Kasumi-1 (cell line): ENCODE measurements at places on chromosomes 11 and 22.

DNA sequence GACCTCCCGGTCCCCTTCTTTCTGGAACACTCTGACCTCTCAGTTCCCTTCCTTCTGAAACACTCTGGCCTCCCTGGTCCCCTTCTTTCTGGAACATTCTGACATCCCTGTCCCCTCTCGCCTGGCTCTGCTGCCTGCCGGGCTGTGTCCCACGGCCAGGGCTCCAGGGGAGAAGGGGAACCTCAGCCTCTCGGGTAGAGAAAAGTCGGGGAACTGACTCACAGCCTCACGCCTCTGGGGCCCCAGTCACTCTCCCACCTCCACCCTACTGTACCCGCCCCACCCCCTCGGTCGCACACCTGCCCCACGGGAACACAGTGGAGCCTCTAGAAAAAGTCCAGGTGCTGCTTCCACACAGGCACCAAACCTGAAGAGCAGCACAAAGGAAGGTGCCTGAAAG is 93.3 kb downstream of the BRD1 start:
- DNase-seq: no peak

GRCh38 chr11:18730020-18730419 is 4.0 kb upstream of the IGSF22 start:
- DNase-seq: no peak

GRCh38 chr11:46649180-46649738 is 31.9 kb downstream of the ATG13 start:
- DNase-seq: no peak

DNA sequence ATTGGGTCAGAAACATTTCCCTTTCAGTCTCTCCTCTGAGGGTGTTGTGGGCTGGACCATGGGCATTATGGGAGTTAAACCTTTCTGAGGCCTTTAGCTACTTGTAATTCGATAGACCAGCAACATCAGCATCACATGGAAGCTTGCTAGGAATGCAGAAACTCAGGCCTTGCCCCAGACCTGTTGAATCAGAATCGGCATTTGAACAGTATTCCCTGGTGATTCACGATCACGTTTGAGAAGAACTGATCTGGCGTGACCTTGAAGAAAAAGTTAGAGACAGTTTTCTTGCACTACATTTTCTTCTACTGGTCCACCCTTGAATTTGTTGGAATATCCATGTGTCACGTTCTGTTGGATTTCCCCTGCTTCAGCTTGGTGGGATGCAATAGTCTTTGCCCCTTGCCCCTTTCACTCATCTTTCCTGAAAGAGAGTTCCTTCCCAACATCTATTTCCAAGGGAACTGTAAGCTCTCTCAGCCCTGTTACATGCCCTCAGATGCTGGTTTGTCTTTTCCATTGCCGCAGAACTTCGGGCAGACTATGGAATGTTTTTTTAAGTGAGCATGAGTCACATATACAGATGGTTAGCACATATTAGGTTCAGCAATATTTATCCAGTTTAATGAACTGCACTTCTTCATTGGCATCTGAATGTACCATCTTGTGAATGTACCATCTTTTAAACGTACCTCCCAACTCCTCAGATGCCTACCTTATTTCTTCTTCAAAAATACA is 23.9 kb downstream of the EHF start:
- DNase-seq: no peak

GRCh38 chr11:74681686-74682651 is 49.3 kb downstream of the CHRDL2 start:
- DNase-seq: no peak

DNA sequence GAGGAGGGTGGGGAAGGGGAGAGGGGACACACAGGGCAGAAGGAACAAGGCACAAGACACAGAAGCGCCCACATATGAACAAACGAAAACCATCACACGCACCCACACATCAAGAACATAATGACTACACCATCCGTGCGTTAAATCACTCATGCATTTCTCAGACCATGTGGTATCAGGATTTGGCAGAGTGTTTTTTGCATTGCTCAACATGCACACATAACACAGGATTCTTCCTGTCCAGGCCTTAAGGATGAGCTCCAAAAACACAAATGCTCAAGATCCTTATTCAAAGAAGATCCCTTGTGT is 309.5 kb downstream of the CADM1 start:
- DNase-seq: no peak

DNA sequence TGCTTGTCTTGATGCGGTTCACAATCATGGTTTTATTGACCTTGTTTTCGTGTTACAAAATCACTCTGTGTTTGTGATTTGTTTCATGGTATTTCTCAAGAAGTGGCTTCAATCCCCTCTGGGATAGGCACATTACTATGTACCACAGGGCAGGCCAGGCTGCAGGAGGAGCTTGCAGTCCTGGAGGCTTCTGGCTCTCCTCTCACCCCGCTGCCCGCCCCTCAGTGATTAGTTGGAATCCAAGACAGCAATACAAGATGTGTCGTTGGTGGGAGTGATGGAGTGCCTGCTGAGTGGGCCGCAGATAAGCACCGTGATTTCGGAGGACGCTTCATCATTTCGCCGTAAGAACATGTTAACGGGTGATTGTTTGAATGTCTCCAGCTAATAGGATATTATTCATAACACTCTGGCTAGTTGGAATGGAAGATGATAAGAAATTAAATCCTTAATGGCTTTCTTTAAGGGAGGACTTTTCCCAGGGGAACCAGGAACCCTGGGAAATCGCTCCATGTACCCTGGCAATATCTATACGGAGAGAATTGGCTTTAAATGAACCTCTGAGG is 384.4 kb downstream of the MIAT start:
- no peak for DNase-seq

DNA sequence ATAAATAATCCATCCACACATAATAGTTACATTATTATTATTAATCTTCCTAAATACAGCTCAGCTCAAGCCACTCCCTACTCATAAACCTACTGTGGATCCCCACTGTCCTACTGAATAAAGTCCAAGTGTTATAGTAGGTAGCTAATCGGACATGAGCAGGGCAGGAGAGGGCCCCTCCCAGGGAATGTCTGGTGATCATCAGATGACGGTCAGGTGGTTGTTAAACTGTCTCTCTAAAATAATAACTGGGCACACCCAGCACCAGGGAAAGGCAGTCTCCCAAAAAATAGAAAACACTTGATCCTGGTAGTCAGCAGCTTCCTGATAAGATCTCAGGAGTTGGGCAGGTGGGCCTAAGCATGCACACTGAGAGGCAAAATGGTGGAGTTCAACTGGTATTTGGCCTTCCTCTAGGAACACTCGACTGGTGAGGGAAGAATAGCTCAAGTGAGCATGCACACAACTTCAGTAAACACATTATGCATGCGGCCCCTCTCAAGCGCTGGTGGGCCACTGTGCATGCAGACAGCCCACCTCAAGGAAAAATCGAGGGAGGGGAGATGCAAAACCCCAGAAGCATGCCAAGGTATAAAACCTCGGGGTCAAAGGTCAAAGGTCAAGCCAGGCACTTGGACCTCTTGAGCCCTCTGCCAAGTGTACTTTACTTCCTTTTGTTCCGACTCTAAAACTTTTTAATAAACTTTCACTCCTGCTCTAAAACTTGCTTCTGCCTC is 65.0 kb downstream of the LRRC32 start:
- DNase-seq: no peak

GRCh38 chr22:40759294-40759840 is 59.8 kb downstream of the SLC25A17 start:
- no peak for DNase-seq

GRCh38 chr22:21719024-21719423 is 16.6 kb downstream of the YPEL1 start:
- DNase-seq: no peak

DNA sequence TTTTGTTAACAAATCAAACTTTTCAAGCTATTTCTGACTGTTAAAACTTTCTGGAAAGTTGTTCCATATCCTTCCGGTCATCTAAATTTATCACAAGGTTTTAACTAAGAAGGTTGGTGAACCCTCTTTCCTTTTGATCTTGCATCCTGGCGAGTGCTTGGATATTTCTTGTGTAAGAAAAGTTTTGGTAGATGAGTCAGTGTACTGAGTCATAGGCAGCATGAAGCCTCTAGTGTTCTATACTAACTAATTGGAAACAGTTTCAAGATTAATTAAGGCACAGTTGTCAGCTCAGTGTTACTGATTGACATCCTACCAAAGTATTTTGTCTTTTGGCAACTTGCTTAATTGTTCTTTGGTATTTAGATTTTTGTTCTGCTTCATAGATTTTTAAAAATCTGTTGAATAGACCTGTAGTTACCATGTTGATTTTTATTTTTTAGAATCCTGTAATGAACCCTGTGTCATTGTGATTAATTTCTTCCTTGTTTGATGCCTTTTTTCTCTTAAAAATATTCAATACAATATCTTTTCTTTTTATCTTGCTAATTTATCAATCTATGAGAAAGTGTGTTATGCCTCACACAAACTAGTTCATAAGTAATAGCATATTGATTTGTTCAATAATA is 38.0 kb downstream of the METTL15 start:
- DNase-seq: peak; percentile 4

- no peak for DNase-seq
Observed at GRCh38 chr11:78710417-78710816, 135.8 kb upstream of the NARS2 start.

- no peak for DNase-seq
Observed at GRCh38 chr22:50162391-50162956, 8.1 kb upstream of the PANX2 start.

DNA sequence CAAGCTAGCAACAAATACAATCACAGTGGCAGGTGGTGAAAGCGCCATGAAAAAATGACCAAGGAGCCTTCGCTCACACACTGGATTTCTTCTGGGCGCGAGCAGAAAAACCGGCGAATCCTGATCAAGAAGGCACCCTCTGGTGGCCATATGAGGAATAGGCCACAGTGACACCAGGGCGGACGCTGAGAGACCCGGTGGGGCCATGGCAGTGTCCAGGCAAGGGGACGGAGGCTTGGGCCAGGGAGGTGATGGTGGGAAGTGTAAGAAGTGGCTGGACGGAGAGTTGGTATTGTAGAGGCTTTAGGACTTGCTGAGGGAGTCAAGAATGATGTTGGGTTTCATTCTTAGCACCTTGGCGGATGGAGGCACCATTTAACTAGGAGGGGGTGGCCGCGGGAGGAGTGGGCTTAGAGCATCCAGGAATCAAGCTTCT is 16.9 kb upstream of the RAC2 start:
- DNase-seq: peak; percentile 49

- DNase-seq: no peak
Observed at GRCh38 chr11:78289552-78290292, 101.0 kb downstream of the USP35 start.

- no peak for DNase-seq
Observed at GRCh38 chr11:862081-862661, 19.5 kb downstream of the TSPAN4 start.

DNA sequence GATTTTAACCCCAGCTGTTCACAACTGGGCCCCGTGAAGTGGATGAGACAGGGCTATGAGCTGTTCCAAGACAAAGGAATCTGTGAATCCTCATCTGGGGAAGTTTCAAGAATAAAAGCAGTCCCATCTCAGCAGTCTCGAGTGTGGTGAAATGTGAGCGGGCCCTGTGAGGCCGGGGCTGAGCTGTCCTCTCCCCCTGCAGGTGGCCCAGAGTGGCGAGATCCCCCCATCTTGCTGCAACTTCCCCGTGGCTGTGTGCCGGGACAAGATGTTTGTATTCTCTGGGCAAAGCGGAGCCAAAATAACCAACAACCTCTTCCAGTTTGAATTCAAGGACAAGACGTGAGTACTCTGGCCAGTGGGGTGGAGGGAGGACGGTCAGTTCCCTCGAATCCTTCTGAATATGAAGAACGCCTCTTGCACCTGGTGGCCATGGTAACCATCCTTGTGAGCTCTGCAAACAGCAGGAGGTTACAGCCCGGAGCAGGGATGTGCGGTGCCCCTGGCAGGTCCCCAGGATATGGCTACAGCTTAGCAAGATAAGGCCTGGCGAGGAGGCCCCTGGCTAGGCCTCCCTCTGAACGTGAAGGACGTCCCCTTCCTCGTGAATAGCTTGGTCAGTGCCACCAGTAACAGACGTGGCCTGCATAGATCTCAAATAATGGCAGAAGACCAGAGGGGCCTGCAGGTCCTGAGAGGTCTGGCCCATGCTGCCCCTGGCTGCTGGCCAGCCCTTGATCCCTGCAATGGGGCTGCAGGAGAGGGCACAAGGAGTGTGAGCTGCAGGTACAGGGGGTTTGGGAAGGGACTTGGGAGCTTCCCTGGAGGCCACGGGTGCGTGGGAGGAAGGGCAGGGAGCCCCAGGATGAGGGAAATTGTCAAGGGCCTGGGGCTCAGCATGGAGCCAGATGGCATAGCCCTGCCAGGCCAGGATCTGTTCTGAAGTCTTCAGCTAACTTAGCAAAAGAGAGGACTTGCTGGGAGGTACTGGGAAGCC is 8.4 kb downstream of the LZTR1 start:
- no peak for DNase-seq

DNA sequence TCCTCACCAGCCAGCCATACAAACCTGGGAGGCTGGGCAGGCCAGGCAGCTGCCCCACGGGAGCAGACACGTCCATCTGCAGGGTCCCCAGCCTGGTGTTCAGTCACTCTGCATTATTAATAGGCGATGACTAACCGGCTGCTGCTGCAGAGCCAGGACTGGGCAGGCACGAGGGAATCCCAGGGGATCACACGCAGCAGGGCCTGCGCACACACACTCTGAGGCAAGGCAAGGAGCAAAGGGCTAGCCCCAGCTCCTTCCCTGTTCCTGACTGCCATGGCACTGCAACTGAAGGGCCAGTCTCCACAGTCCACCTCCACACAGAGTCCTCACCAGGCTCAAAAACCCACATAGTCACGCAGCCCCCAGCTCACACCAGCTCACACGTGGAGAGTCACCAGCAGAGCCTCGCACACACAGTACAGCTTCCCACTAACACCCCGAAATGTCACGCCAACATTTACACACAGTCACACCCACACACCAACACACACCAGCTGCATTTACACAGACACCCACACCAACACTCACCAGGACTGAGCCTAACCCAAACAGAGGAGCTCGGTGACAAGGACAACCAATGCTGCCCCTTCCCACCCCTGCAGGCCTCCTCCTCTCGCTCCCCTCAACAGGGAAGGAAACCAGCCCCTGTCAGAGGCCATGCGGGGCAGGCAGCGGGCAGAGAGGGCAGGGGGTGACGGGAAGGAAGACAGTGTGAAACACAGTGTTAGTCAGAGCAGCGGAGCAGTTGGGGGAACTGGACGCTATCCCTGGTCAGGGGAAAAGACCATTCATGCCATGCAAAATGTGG is 47.3 kb downstream of the NRXN2 start:
- DNase-seq: no peak

- DNase-seq: no peak
Observed at GRCh38 chr22:30214703-30215407, 31.7 kb downstream of the LIF start.

DNA sequence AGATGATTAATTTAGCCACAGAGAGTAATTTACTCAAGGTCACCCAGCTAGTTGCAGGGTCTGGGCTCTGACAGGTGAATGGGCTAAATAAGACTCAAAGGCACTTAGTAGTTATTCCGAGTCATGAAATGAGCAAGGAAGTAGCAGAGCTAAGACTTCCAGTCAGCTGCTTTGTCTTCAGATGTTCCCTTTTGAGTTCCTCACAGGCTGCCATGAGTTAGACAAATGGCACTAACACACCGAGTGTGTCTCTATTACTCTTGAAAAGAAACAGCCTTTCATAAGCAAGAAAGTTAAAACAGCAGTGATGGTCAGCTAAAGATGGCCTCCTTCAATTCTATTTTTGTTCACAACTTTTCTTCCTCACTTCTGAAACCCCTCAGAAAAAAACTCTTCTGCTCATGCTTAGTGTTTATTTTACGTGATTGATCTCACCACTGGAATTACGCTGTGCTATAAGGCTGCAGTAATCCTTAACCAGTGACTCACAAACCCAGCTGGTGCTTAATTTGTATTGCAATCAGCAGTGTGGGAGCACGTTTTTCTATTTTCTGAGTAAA is 389.1 kb downstream of the AASDHPPT start:
- DNase-seq: no peak

- no peak for DNase-seq
Observed at GRCh38 chr11:70063555-70063954, 14.6 kb upstream of the ANO1 start.
